ENCODE measurements at places on chromosomes 13 and 19.
A peak's percentile ranks its signal among the peaks of the same experiment; 100 is the strongest.

DNA sequence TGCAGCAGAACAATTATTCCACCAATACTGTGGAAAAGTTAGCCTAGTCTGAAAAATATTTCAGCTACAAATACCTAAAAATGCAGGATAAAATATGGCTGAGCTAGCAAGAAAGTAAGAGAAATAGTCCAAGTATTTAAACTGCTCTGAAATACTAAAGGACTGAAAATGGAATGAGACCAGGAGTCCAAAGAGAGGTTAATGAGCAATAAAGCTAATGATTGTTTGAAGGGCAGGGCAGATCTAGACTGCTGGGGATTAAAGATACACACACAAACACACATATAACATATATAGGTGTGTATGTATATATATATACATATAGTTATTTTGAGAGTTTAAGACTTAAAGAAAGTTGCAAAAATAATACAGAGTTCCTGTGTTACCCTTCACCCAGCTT is 2.6 kb upstream of the CDADC1 start:
- DNase-seq, result no peak

GRCh38 chr19:19488875-19489690 is 26.3 kb downstream of the TSSK6 start:
- peak; percentile 32 for DNase-seq

GRCh38 chr13:113002206-113002912 is 33.3 kb downstream of the MCF2L start:
- DNase-seq, result peak; percentile 48

DNA sequence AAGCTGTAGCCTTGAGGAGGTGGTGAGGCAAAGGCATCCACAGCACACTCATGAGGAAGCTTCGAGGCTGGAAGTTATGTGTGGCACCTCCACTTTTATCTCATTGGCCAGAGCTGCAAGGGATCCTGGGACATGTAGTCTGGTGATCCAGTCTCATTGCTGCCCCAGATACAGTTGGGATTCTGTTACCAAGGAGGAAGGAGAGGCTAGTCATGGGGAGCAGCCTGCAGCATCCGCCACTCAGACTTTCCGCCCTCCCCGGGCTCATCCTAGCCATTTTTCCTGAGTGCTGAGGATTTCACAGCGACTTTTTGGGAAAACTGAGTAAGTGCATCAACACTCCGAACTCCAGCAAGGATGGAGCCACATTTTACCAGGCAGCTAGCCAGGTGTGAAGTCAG is 74.4 kb downstream of the DPF1 start:
- DNase-seq, result peak; percentile 14

DNA sequence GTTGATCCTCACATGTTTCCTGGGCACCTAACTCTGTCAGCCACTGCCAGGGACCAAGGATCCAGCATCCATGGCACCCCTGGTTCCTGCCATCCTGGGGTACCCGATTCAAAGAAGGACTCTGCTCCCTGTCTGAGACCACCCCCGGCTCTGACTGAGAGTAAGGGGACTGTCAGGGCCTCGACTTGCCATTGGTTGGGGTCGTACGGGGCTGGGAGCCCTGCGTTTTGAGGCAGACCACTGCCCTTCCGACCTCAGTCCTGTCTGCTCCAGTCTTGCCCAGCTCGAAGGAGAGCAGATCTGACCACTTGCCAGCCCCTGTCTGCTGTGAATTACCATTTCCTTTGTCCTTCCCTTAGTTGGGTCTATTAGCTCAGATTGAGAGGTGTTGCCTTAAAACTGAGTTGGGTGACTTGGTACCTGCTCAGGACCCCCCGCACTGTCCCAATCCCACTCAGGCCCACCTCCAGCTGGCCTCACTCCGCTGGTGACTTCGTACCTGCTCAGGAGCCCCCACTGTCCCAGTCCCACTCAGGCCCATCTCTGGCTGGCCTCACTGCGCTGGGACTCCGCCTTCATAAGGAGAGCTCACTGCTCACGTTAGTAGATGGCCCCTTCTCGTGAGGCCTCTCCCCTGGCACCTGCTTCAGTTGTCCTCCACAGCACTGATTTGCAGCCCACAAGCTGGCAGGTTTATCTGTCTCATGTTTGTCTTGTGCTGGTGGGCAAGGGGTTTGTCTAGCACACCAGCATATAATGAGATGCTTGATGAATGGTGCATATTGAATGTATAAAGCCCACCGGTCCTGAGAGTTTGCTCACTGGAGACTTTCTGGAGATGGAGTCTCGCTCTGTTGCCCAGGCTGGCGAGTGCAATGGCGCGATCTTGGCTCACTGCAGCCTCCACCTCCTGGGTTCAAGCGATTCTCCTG is 3.9 kb downstream of the RPL28 start:
- DNase-seq, result no peak

DNA sequence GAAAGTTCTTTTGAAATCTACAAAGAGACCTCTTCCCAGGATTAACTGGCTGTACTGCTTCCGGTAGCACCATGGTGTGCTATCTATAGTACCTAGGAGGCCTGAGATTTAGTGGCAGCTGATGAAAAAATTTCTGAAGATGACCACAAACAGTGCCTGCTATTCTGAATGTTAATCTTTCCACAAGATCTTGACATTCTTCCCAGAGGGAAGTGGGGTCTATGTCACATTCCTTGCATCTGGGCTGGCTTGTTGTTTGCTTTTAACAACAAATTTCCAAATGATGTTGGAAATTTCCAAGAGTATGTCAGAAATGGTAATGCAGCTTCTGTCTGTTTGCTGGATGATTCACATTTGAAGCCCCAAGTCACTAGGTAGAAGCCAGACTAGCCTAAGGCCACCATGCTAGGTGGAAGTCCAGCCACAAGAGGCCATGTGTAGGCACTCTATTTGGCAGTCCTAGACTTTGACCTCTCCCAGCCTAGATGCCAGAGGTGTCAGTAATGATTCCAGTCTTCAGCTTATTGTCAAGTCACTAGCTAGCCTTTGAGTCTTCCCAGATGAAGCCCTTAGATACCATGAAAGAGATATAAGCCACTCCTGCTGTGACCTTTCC is 22.1 kb downstream of the SPART start:
- no peak for DNase-seq

GRCh38 chr19:48400018-48400742 is 6.7 kb downstream of the GRIN2D start:
- peak; percentile 60 for DNase-seq

GRCh38 chr13:49297338-49297737 is 49.6 kb downstream of the CDADC1 start:
- DNase-seq, result no peak

GRCh38 chr19:2974342-2975041 is 2.9 kb upstream of the TLE6 start:
- peak; percentile 58 for DNase-seq

- no peak for DNase-seq
Measured at GRCh38 chr19:3778899-3779723, 7.1 kb downstream of the MATK start.

- DNase-seq, result no peak
Measured at GRCh38 chr13:66068683-66069082, 1161.5 kb downstream of the PCDH9 start.

DNA sequence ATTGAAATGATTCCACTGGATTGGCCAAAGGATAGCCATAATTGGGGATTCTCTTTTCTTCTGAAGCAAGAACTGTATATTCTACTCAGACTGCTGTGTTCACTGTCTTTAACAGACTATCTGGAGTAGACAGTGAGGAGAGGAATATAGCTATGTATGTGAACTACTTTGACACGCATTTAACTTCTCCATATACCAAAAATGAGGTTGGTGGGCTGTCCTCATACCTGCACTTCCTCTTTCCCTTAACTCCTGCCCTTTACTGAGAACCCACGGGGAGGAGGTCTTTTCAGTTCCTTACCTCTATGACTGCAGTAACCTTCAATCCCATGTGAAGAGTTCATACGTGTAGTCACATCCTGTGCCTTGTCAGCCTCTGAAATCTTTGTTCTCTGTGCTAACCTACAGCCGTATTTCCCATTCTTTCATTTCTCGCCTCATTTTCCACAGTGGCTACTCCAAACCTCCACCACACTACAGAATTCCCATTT is 305.8 kb downstream of the MTUS2 start:
- DNase-seq, result no peak

GRCh38 chr13:60282708-60283107 is 114.3 kb upstream of the TDRD3 start:
- no peak for DNase-seq

DNA sequence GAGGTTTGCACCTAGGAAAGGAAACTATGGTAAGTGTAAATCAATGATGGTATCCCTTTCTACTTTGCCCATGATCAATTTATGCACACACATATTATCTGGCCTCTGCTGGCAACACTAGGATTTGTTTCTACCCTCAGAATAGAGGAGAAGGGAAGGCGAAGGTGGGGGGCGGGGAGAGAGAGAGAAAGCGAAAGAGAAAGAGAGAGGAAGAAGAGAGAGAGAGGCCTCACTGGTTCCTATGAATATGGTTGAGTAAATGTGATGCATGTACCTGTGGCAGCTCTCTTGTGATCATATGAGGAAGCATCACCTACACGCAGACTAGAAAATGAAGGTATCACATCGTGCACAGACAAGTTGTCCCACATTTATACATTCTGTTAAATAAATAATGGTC is 882.0 kb upstream of the SLITRK6 start:
- DNase-seq, result no peak

DNA sequence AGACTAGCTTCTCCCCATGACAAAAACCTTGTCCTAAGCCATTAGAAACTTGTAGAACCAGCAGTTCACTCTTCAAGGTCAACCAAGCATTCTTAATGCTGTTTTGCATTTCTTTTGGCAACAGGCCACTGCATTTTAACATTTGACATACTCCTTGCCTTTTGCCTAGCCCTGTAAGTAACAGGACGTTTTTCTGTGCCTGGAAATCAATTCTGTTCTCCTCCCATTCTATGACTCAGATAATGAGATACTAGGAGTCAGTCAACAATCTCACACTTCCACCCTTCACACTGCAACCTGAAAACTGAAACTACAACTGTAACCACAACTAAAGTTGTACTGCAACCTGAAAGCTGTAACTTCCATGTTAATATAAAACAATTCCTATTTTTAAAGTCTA is 268.7 kb downstream of the MZT1 start:
- no peak for DNase-seq

DNA sequence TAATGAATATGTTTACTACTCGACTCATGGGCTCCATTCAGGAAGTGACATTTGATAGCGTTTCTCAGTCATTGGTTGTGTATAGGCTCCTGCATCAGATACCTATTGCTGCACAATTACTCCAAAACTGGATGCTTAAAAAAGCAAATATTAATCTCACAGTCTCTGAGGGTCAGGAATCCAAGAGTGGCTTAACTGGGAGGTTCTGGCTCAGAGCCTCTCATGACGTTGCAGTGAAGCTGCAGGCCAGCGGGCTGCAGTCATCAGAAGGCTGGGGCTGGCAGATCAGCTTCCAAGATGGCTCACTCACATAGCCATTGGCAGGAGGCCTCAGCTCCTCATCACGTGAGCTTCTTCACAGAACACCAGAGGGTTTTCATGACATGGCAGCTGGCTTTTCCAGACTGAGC is 525.1 kb upstream of the NBEA start:
- peak; percentile 17 for DNase-seq

GRCh38 chr19:6674868-6675305 is 4.9 kb upstream of the TNFSF14 start:
- no peak for DNase-seq

GRCh38 chr13:94112227-94112626 is 367.3 kb downstream of the DCT start:
- DNase-seq, result no peak

DNA sequence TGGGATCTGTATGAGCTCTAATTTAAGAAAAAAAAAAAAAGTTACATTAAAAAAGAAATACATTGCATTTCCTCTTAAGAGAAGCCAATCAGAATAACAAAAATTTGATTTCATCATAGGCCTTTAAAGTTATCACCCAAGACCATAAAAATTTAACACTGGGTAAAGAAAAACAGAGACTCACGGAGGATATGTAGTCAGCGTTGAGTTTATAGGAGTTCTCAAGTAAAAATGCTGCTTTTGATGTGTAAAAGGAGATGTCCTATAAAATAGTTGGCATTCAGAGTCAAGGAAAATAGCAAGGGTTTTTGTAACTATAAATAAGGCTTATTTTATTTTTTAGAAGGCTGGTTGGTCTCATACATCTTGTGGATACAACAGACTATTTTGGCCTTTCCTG is 191.1 kb downstream of the EFNB2 start:
- DNase-seq, result no peak

DNA sequence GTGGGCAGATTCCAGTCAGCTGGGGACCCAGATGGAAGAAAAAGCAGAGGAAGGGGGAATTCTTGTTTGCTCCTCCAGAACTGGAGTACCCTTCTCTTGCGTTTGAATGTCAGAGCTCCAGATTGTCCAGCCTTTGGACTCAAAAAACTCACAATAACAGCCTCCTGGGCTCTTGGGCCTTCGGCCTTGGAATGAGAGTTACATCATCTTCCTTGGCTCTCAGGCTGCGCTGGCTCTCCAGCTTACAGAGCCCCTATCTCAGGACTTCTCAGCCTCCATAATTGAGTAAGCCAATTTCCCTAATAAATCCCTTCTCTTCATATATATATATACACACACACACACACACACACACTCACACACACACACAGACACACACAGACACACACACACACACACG is 1215.7 kb upstream of the SLC10A2 start:
- peak; percentile 36 for DNase-seq

- peak; percentile 67 for DNase-seq
Measured at GRCh38 chr13:72221276-72221962, 354.4 kb upstream of the DACH1 start.

DNA sequence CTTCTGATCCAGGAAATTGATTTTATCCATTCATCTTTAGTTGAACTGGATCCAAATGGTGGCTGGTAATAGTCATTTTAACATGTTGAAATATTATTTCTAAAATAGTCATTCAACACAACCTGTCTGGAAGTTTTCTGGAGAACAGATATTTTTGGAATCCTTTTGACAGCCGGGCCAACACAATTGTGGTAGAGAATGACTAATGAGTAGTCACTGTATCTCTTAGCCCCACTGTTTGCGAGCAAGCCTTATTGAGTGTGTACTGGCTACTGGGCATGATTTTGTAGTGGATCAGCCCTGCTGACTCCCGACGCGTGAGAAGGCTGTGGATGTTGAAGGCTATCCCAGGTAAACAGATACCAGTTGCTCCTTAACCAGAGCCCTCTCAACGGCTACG is 383.4 kb downstream of the ZNF536 start:
- DNase-seq, result no peak

- peak; percentile 31 for DNase-seq
Measured at GRCh38 chr19:5170329-5170745, 170.3 kb downstream of the PTPRS start.

GRCh38 chr13:113768018-113768905 is 9.2 kb downstream of the TMEM255B start:
- DNase-seq, result no peak

DNA sequence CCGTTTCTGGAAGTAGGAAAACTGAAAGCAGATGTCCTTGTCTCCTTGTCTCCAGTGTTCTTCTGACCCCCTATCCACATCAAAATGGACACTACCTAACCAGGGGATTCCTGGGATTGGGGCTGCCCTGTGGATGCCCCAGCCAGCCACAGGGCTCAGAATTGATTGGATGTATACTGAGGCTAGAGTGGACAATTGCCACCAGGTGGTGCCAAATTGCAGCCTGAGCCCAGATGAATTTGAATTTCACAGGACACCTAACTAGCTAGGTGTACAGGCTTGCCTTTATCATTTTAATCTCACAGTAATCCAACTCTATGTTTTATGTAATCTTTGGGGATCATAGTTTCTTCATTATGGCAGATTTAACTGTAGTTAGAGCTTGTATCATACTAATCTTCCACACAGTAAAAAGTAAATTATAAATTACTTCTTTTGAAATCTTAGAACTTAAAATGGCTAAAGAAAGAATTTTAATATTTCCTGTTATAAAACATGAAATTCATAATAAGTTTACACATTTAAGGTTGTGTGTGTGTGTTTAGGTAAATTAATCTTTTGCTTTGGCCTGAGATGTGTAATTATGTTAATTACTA is 58.0 kb downstream of the PIBF1 start:
- DNase-seq, result peak; percentile 74

GRCh38 chr13:109630271-109630670 is 156.1 kb downstream of the IRS2 start:
- no peak for DNase-seq

Data from NCI-H82 (cell line).